Left forelimb (tissue), 1 donor: ENCODE measurements at places on chromosomes 5 and 9.

DNA sequence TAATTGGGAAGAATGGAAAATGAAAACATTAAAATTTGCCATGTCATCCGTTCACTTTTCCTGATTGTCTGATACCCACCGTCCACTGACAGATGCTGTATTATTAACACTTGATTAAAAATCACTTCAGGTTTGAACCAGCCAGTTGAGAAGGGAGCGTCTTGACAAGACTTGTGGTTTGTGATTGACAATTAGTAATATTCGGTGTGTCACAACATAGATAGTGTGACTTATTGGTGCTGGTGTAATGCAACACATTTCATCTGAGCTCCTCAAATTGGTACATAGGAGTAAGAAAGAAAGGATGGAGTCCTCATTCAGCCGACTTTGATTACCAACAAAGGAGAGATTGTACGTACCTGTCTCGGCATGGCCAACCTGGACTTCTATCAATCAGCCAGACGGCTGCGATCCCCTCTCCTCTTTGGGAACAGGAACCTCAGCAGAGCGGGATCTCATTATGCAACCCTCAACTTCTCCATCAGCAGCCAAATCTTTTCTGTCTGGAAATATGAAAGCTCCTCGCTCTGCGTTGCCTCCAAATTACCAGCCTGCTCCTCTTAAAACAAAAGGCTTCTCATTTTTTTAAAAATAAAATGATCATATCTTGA, 211.7 kb upstream of the MVB12B start:
- DNase-seq, result peak; percentile 30

- DNase-seq, result no peak
These were observed 58.5 kb upstream of the UBAC1 start for GRCh38 chr9:136019681-136020060.

DNA sequence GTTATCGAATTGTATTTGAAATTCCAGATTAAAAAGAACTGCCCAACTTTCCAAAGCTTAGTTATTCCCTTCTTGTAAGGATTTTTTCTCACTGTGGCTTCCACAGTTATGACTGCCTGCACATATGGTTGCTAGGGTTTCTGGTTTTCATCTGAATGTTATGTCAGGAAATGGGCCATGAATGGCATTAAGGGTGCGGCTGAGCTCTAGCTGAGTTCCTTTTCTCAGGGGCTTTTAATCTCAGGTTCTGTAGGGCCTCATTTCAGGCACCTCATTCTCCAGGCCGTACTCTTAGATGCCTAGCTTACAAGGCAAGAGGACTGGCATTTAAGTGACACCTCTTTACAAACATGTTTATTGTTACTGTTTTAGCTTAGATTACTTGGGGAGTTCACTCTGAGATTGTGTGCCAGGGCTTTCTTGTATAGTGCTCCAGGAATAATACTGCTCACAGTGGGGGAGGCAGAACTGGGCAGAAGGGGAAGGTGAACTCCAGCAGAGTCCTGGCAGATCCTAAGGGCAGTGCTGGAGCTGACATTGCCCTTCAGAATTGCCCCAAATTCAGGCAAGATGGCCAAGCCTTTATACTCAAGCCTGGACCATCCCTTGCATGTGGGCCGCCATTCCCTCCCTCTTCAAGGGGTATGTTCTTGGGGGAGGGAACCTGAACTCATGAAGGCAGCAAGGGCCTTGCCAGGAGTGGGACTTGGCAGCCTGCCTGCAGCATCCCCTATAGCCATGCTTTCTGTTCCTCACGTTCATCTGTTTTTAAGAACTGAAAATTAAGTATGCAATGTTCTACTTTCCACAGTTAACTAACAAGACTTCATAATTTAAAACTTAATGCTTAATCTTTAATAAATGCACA, 111.5 kb downstream of the KDM4C start:
- no peak for DNase-seq

DNA sequence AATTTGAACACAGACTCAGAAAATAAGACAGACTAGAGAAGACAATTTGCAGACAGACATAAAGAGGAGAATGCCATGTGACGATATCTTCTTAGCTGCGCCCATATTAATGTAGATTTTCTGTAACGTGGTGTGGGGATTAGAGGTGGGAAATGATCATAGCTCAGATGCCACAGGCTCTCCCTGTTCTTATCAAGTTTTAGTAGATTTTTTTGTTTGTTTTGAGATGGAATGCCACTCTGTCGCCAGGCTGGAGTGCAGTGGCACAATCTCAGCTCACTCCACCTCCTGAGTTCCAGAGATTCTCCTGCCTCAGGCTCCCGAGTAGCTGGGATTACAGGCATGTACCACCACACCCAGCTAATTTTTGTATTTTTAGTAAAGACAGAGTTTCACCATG, 59.4 kb downstream of the VPS13A start:
- DNase-seq, result no peak

DNA sequence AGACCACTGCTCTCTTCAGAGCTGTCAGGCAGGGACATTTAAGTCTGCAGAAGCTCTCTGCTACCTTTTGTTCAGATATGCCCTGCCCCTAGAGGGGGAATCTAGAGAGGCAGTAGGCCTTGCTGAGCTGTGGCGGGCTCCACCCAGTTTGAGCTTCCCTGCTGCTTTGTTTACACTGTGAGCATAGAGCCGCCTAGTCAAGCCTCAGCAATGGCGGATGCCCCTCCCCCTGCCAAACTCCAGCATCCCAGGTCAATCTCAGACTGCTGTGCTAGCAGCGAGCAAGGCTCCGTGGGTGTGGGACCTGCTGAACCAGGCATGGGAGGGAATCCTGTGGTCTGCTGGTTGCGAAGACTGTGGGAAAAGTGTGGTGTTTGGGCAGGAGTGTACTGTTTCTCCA, 59.9 kb downstream of the CAVIN4 start:
- no peak for DNase-seq

GRCh38 chr5:6632888-6633468, at the start of the genes NSUN2 and SRD5A1:
NSUN2 (minus strand) TSS chr5:6633044; CDS start chr5:6632979, 65 bp downstream.
SRD5A1 (plus strand) TSS chr5:6633440; CDS start chr5:6633577, 137 bp downstream.
- peak; percentile 98 for DNase-seq

DNA sequence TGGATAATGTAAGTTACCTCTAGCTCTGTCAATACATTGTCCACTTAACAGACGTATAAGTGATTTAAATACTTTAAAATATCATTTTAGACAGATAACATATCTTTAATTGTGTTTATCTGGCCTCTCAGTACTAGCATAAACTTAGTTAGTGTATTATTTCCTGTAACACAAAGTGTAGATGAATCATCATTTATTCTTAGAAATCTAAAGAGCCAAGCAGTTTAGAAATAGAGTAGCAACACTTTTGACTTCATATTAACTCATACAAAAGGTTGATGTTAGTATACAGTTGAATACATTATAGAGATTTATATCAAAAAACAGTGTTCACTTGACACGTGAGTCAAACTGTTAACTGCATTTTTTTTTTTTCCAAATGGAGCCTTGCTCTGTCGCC, 18.0 kb downstream of the NCBP1 start:
- no peak for DNase-seq

DNA sequence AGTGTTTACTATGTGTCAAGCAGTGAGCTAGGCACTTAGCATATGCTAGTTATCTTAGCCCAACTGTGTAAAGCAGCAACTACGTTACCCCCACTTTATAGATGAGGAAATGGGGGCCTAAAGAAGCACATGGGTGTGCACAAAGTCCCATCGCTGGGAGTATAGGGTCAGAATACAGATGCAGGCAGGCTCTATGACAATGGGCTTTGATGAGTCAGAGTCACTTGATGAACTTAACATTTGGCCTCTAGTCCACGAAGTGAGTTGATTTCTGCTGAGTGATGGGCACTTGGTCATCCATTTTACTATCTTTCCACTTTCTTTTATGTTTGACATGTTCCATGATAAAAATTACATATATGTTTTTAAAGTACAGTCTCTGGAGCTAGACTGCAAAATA, 204.3 kb downstream of the TRIM32 start:
- no peak for DNase-seq

DNA sequence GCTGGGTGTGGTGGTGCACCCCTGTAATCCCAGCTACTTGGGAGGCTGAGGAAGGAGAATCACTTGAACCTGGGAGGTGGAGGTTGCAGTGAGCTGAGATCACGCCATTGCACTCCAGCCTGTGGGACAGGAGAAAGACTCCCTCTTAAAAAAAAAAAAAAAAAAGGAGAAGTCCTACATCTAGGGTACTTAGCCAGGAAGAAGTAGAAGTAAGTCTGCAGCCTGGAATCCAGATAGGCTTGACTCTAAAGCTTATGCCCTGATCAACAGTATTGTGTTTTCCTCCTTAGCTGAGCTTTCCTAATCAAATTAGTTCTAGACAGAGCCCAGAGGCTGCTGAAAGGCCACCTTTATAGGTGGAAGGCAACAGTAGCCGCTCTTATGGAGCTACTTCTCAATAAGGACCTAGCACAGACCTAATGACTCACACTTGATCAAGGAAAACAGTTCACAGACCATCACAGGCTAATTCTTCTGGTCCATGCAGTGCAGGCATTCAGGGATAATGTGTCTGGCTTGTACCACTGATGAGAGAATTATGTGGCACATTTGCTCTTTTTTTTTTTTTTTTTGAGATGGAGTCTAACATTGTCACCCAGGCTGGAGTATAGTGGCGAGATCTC, 105.5 kb upstream of the KLF4 start:
- no peak for DNase-seq

- no peak for DNase-seq
These were observed 58.4 kb downstream of the PBX3 start for GRCh38 chr9:125805586-125805985.

DNA sequence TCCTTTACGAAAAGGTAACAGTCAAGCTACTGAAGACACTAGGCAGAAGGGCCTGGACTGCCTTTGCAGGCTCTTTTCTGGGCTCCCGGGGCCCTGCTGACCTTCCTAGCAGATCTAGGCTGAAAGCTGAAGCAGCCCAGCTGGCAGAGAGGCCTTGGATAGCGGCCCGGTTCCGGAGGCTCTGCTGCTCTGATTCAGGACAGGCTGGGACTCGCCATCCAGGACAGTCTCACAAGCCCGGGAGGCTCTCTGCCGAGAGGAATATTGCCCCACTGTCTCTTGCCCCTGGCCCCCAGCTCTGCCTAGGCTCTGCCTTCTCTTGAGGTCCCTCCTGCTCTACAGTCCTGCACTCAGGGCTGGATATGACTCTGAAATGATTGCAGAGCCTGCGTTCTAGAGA, 67.8 kb downstream of the PSD2 start:
- DNase-seq, result no peak

DNA sequence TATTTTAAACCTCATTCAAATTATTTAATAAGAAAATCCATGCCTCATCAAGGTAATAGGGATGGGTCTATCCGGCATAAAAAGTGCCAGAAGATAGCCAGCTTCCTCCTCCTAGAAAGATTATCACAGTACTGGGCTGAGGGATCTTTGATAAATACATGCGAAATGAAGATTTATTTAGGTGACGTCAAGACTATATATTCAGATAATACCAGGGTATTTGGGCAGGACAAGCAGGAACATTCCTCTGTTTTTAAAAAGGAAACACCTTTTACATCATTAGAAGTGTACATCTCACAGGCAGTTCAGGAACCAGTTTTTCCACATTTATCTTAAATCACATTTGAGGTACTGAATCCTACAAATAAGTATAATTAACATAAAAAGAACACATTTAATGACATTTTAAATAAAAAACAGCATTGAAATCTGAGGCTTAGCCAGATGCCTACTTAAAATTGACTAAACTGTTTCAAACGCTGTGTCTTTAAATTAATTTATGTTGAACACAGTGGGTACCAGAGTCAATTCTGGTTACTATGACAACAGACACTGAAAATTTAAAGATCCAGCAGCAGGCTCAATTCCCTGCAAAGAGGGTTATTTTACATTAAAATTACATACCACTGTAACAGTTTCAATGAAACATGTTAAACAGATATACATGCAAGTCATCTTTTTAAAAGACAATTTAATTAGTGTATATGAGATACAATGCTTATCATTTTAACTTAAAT, 124.7 kb upstream of the SLCO6A1 start:
- DNase-seq, result no peak

- DNase-seq, result no peak
These were observed 109.3 kb upstream of the SPDL1 start for GRCh38 chr5:169474226-169474625.

GRCh38 chr9:87515006-87515405, 17.3 kb downstream of the DAPK1 start:
- DNase-seq, result no peak

- no peak for DNase-seq
These were observed 61.1 kb downstream of the GRIA1 start for GRCh38 chr5:153551537-153552079.
